ENCODE measurements at places on chromosomes 5 and 9. TPM values are rescaled to one million over a fixed set of nuclear protein-coding genes. Genes with fewer than 3 reads are reported as not detected.

Gene CSF1R
- not detected for total RNA-seq

Gene NOTCH1
- 161 TPM for total RNA-seq

Gene PRR7
- total RNA-seq, result 6.5 TPM

Gene GHR
- total RNA-seq, result 0.27 TPM

Gene MARCHF3
- total RNA-seq, result 31.9 TPM

GRCh38 chr5:140040358-140040757 is 2.7 kb downstream of the NRG2 start:
- no peak for DNase-seq

DNA sequence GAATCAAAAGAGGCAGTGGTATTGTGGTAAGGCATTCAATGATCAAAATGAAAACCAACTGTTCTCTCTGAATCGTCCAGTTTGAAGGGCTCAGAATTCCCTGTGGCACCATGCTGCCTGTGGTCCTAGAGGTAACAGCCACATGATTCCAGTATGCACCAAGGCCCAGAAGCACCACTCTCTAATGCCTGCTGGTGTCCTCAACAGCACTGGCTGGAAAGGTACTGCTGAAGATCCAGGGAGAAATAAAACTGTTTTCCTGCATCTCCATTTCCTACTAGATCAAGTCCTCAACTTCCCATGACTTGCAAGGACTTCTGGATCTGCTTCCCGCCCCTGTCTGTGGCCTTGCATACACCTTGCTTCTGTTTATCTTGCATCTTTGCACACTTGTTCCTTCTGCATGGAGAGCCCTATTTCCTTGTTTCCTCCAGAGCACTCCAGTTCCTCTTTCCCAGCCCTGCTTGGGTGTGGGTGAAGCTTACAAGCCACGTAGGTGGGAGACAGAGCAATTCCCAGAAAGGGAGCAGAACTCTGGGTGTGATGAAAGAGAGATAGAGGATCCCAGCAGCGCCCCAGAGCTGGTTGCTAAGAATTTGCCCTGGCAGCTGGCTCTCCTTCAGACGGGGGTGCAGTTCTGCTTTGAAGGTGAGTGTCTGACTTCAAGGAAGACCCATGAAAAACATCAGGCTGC is 41.0 kb upstream of the EQTN start:
- DNase-seq, result no peak

DNA sequence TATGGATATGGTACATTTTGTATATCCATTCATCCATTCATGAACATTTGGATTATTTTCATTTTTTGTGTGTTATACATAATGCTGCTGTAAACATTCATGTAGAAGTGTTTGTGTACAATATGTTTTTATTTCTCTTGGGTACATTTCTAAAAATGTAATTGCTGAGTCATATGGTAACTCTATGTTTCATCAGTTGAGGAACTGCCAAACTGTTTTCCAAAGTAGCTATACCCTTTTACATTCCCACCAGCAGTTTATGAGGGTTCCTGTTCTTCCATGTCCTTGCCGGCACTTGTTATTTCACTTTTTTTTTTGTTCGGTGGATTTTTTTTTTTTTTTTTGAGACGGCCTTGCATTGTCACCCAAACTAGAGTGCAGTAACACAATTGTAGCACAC is 54.0 kb upstream of the MCCC2 start:
- no peak for DNase-seq

GRCh38 chr9:88184976-88185375 is 46.7 kb upstream of the SPATA31C2 start:
- DNase-seq, result no peak

All from endothelial cell of umbilical vein (primary cell).